ENCODE measurements at places on chromosomes 6 and 20.

- no peak for DNase-seq
Observed at GRCh38 chr20:58614984-58615760, 35.9 kb upstream of the STX16 start.

GRCh38 chr6:151452750-151453427, 963 bp upstream of the RMND1 start:
- DNase-seq = no peak

DNA sequence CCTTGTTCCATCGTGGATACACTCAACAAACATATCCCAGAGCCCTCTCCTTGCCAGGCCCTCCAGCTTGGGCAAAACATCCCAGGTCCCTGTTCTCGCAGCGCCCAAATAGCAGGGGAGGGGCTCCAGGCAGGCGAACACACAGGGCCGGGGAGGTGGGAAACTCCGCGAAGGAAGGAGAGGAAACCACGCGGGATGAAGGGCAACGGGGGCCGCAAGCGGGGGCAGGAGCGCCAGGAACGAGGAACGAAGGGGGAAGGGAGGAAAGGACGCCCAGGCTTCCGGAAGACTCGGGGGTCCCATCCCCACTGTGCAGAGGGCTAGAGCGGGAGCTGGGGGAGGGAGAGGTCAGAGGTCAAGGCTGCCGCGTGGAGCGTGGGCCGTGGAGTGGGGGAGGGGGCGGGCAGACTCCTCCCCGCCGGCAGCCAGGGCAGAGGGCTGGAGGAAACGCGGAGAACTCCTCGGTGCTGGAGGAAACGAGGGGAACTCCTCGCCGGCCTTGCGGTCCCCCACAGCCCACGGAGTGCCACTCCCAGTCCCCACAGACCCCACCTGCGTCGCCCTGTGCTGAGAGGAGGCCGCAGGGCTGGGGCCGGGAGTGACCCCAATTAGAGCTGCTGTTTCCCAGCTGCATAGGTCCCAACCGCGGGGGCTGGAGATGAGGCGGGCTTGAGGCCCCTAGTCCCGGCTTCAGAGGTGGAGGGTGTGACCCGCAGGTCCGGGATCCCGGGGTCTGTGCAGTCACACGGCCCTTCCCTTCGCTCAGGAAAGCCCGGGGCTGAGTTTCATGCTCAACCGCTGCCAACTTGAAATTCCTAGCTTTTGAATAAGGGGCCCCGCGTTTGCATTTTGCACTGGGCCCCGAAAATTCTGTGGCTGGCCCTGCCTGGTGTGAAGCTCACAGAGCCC, 1.2 kb upstream of the RBM38 start:
- DNase-seq = no peak

DNA sequence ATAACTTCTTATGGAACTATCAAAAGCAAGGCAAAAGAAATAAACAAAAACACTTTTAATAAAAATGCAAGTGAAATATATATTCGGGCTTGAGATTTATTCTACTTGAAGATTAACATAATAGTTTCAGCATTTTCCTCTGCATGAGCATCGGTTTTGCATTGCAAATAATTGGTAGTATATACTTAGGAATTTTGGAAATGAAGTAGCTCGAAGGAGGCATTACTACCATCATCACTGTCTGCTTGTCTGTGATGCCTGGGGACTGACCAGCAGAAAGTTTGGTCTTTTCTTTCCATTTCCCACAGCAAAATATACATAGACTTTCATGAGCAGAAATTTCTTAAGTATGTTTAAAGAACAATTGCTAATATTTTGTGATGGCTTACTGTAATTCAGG, 570.7 kb downstream of the HTR1B start:
- no peak for DNase-seq

DNA sequence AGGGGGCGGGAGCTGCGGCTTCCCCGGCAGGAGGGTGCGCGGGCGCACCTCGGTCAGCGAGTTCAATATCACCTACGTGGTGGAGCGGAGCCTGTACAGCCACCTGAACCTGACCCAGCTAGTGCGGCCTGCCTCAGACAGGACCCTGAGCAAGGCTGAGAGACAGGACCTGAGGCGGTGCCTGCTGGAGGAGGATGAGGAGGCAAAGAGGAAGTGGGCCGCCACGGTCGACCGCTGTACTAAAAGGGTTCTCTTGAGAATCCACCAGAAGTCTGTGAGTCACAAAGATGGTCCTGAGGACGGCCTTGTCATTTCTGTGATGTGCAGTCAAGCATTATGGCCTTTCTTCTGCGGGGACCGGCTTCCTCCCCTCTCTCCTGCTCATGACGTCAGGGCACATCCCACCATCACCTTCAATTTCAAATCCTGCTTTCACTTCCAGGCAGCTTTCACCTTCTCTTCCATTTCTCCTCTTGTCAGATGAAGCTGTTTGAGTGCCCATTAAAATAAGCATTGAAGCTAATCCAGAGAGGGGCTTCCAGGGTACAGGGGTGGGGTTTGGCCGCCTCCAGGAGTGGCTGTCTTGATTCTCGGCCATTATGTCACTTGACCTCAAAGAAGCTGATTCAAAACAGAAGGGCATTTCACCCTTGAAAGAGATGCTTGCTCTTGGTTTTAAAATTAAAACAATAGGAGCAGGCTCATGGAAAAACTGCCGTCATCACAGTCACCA, 177.6 kb downstream of the SASH1 start:
- no peak for DNase-seq

GRCh38 chr6:66655420-66655819, 948.4 kb upstream of the EYS start:
- no peak for DNase-seq

DNA sequence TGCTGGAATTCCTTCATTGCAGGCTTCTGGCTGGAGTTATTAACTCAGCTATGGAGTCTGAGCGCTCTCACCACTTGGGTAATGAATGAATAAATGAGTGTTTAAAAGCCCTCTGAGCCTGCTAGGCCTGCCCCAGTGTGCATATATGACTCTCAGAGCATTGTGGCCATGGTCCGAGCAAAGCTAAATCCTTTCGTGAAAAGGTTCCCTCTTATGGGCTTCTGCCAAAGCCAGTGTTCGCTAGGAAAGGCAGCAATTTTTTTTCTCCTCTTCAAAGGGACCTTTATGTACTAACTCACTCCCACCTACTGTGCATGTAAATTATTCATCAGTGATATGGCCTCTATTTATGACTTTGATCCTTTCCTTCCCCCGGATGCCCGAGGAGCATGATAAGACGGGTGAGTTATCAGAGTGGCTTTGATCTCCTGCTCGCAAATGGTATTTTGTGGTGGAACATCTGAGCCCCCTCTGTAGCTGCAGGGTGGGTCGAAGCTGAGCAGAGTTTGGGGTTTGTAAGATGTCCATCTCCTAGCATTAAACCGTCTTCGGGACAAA, 88.6 kb downstream of the LINC00237 start:
- no peak for DNase-seq

DNA sequence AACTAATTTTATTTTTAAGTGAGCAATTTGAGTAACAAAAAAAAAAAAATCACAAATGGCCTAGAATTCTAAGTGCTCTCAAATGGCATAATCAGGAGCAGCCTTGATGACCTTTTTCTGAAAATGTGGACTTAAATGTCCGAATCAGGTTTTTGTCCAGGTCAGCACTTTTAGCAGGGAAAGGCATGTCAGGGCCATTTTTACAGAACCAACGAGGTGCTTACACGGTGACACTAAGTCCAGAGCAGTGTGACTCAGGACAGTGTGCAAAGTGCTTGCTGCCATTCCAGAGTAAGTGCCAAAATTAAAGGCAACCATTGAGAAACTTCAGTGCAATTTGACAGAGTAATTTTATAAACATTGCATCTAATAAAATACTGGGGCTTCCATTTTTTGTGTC, 127.8 kb downstream of the KIF16B start:
- no peak for DNase-seq

DNA sequence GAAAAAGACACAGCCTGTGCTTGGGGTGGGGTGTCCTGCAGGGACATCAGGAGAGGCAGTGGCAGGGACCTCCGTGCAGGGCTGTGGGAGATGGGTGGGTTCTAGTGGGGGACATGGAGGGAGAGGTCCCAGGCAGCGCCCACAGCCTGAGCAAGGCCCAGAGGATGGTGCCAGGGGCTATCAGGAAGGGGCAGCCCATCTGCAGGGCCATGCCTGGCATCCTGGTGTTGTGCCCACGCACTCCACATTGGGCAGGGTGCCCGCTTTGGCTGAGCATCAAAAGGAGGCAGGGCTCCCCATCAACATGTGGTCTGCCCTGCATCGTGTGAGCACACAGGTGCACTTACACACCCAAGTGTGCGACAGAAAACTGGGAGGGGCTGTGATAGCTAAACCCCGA, 184.3 kb upstream of the SNX9 start:
- DNase-seq = no peak

DNA sequence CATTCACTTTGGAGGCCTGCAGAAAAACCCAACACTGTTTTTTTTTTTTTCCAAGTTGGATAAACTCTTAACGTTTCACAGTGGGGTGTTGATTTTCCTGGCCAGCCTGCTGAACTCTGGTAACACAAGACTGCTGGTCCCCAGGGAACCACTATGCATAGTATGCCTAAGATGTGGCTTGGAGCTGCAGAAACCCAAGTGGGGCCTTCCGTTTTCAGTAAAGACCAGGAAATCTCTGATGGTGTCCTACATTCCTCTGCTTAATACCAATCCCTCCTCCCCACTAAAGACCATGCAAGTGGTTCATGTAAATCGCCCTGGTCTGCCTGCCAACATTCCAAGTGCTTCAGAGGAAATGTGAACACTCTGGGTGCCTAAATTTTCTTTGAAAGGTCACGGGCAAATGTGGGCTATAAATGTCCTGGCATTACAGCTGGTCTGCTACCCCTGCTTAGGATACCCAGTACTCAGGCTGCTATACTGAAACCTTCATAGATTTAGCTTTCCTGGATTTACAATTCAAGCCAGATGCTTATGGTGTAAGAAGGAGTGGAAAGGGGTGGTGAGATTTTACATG, 615.4 kb downstream of the MAFB start:
- no peak for DNase-seq

DNA sequence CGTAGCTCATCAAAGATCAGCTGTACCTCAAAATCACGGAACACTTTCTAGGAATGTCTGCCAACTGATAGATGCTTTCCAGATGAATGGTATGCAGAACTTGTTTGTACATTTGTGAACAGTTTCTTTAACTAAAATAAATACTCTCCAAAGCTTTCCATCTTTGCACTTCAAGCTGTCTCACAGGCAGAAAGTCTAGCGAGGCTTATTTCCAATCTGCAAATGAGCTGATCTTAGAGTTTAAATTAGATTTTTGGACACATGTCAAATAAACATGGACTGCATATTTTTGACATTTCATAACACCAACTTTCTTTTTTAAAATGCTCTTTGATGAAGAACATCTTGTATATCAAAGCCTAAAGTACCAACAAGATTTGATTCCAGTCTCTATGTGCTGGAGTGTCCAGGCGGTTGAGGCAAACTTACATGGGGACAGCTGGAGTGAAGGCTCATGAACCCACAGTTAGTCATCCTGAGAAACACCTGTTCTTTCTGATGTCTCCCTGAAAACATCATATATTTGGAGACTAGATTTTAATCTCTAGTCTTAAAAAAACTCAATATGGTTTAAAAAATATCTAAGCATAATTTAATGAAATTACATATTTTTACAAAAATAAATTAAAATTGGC, 268.6 kb upstream of the AGPAT4 start:
- no peak for DNase-seq

Data from glomerular endothelial cell (primary cell).